Activated T-cell treated with anti-CD3 and anti-CD28 coated beads, Interleukin-2, amount 50 U/mL, for 1 hour (primary cell): ENCODE measurements at places on chromosomes 3 and 15.

DNA sequence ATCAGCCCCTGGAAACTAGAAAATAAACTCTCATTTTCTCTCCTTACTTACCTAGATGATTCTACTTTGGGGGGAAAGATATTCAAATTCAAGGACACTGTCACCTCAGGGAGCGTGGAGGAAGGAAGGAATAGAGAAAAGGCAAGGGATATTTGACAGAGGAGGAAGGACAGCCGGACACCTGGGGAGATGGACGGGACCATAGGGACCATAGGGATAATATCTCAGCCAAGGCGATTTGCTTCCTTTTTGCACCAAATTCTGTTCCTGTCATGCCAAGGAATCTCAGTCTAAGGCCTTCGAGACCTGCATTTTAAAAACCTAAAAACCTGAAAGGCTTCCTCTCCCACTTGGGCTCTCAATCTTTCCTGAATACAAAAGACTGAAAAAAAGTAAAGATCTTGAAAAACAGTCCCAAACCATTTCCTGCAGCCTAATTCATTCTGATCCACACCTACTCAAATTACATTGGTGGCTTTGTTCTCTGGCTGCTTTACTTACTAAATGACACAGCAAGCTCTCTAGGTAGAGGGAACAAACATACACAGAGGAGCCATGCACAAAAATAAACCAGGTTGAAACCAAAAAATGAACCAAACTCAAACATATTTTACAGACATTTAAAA is 73.9 kb upstream of the SLC24A5 start:
- DNase-seq, result no peak

- no peak for DNase-seq
These were observed 6.0 kb downstream of the PLIN1 start for GRCh38 chr15:89673165-89673512.

DNA sequence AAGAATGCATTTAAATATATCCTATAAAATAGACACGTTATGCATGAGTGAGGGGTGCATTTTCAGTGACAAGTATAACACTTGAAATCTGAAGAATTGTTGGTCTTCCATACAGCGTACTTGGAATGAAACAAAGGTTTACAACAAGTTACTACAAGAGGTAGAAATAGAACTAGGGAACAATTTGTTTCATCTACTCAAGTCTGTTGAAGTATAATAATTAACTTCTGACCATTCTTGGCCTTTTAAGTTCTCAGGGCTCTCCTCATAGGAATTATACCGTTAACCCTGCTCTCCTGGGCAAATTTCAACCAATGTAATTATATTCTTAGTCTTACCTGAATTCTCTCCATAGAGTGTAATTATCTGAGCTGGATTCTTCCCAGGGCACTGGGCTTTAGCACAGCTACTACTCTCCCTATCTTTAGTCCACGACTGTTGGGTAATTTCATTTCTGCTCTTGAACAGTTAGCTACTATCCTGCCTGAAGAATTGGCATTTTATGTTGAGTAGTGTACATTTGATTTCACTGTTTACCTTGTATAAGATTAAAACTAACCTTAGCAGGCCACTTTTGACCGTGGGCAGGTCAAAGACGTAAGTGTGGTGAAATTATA is 100.6 kb downstream of the UBE2E2 start:
- no peak for DNase-seq

DNA sequence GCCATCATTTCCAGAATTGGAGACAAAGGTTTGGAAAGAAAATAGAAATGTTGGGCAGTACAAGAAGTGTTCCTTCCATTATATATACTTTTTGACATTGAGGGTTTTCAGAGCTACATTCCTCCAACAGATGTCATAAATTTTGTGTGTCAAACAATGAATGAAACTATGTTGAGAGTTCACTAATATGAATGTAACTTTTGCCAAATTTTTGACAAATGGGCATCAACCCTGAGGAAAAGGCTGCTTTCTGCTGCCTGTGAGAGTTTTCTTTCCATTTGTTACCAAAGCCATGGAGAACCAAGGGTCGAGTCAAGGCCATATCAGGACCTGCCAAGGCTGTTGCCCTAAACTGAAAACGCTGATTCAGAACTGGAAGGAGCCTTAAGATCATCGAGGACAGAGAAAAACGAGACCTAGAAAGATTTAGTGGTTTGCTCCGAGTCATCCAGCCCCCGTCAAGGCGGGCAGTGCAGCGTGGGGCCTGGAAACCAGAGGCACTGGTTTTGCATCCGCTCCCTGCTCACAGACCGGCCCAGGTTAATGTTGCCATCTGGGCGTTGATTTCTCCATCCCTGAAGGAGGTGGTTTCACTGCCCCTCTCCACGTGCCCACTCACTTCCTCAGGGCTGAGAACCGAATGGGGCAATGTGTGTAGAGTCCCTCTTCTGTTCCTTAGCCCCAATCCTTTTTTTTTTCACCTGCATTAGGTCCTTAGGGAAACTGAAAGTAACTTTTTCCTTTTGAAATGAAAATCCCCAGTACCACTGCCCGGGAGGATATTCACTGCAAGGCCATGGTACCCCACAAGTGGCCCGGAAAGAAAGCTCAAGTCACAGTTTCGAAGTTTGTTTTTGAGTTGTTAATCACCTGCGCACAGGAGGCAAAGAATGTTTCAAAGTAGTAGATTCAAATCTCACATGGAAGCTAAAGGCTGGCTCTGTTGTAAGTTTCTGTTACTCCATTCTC is 32.8 kb downstream of the TPM1 start:
- DNase-seq, result no peak

DNA sequence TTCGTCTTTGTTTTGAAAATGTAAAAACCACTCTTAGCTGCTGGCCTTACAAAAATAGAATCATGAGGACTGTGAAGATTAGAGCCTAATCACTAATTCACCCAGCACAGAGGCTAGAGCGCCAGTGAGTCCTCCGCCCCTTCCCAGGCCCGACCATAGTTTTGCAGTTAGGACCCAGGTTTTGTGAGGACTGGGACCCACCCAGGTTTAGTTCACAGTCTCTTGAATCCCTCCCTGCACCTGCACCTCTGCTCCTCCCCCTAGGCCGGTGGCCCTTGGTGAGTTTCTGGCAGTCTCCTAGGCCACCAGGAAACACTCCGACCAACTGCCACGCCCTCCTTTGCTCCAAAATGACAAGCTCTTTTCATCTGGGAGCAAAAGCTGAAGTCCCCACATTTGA is 136.0 kb upstream of the CCDC54 start:
- no peak for DNase-seq

DNA sequence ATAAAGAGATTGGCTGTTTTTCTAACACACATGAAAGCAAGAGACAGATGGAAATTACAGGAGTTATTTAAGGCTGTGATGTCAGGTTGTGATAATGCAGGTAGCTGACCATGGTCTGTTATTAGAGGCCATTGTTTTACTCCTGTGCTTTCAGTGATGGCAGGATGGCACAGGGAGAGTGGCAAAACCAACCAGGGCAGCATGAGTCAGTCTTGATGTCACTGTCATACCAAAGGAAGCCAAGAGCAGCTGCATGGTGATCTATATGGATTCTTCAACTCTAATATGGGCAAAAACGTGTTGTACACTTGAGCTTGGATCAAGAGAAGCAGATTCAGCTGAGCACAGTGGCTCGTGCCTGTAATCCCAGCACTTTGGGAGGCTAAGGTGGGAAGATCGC is 91.8 kb upstream of the LMOD3 start:
- no peak for DNase-seq

DNA sequence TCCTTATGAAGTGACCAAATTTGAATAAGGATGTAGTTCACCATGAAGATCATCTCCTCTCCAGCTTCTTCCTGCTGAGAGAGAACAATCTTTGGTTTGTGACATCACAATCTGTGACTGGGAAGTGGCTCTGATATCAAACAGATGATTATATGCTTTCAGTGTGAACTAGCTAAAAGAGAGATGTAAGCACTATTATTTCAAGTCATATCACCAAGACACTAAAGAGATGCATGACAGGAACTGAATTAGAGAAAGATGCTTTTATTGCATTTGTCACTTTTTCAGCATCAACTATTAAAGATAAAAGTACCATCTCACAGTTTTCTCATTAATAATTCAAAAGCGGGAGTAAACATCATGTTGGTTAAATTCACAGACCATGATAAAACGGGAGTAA is 3.5 kb downstream of the CHRM5 start:
- DNase-seq, result no peak

DNA sequence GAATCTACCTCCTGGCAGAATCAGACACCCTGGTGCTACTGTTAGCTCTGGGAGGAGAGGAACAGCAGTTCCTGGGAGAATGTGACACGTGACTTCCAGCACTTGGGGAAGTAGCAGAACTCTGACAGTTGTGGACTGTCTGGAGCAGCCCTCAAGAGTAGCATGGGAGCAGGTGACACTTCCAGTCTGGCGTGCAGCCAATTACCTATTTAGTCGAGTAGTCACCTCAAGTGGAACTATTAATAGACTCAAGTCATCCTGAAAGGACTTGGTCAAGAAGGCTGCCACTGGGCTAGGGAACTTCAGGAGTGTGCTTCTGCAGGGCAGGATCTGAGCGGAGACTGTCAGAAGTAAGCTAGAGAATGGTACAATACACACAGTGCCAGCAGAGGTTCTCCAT is 62.3 kb downstream of the MTHFS start:
- DNase-seq, result no peak

DNA sequence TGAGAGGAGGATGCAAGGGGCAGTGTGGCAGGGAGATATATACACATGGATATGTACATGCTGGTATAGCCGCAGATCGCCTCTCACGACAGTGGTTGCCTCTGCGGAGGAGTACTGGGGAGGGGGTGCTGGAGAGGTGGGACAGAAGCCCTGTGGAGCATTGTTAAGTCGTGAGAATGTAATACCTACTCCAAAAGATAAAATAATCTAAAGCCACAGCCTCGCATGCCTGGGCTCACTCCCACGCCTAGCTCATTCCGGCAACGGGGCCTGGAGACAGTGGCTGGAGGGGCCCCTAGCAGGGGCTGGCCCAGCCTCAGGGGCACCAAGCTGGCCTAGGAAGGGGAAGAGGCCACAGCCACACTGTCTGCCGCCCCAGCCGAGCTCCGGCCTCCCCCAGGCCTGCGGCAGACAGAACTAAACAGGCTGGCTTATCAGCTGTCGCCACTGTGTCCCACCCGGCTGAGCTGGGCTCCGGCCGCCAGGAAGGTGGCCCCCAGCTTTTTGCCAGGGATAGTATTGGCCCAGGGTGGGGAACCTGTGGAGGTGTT is 65.1 kb upstream of the LCTL start:
- DNase-seq, result no peak

DNA sequence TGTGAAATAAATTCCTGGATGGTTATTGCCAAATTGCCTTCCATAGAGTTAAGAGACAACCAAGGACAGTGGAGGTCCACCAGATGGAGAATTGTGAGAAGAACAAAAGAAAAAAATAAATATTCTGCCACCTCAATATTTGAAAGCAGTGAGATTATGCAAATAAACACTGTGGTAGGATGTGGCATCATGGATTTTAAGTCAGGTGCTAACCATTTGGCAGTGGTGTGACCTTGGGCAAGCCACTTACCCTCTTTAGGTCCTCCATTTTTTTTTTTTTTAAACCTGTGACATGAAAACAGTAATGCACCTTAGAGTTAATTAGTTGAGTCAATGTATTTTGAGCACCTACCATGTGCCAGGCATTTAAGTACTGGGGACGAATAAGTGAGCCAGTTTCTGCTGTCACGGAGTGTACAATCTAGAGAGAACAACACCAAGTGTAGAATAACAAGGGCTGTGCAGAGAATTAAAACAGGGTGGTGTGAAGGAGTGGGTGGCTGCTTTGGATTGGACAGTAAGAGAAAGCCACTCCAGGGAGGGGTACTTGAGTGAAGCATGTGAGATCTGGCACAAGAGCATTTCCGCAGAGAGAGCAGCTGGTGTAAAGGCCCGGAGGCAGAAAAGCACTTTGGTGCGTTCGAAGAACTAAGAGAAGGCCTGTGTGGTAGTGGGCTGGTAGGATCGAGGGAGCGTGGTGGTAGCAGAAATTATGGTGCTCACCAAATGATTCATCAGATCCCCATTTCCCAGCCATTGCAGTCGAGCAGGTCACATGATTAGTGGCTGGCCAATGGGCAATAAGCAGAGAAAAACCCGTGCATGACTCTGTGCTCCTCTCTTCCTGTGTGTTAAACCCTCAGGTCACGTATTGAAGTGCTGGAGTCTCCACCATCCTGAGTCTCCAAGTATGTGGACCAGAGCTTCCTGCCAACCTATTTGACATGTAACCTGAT is 39.2 kb downstream of the CCK start:
- no peak for DNase-seq

DNA sequence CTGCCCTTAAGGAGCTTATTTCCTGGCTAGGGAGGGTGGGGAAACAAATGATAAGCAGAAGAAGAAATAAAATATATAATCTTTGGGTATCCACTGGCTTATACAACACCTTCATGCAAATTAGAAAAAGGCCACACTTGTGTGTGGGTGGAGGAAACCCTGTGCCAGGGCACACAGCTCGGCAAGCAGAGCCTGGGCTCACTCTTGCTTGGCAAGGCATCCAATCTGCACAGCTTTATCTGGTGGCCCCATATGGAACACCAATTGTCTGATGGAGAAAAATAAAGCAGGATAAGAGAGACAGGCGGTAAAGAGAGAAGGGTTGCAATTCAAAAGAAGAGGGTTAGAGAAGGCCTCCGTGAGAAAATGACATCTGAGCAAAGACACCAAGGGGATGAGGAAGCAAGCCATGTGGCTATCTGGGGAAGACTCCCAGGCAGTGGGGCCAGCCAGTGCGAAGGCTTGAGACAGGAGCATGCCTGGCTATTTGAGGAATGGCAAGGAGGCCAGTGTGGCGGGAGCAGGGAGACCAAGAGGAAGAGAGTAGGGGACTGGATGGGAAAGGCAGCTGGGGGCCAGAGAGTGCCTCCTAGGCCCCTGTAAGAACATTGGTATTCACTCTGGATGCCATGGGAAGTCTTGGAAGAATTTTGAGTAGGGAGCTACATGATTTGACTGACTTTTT is 22.5 kb upstream of the VPS8 start:
- DNase-seq, result no peak

DNA sequence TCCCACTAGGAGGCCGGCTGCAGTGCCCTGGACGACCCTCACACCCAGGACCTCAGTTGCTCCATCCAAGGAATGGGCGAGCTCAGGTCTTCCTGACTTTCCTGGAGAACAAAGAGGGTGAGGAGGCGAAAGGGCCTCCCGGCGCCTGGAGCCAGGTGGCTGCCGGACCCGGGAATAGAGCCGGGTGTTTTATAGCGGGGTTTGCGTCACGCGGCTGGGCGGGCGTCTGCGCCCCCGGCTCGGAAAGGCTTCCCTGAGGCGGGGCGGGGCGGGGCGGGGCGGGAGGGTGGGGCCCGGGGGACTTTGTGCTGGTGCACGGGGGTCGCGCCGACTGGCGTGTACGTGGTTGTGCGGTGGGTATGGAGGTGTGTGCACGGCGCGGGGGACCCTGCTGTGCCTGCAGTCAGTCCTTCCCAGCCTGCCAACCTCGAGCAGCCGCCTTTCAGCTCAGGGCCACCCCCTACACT is 4.6 kb upstream of the PRKCD start:
- no peak for DNase-seq

DNA sequence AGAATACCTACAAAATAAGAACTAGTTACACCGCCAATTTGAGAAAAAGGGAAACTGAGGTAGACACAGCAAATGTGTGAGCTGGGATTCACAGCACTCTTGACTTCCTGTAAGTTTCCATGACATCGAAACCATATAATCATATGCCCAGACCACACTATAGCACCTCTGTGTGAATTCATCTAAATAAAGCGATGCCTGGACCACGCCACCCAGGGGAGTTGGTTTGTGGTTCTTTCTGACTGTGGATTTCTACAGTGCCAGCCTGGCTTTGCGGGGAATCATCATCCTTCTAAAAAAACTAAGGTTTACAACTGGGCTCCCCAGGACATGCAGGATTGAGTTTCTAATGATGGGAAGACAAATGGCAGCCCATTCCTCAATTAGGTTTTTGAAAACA is 23.5 kb upstream of the CA12 start:
- no peak for DNase-seq

GRCh38 chr15:54659646-54660045 is 537.1 kb downstream of the RSL24D1 start:
- no peak for DNase-seq
